ENCODE measurements at places on chromosomes 5 and 9. TPM values are rescaled to one million over a fixed set of nuclear protein-coding genes. Genes with fewer than 3 reads are reported as not detected.

DNA sequence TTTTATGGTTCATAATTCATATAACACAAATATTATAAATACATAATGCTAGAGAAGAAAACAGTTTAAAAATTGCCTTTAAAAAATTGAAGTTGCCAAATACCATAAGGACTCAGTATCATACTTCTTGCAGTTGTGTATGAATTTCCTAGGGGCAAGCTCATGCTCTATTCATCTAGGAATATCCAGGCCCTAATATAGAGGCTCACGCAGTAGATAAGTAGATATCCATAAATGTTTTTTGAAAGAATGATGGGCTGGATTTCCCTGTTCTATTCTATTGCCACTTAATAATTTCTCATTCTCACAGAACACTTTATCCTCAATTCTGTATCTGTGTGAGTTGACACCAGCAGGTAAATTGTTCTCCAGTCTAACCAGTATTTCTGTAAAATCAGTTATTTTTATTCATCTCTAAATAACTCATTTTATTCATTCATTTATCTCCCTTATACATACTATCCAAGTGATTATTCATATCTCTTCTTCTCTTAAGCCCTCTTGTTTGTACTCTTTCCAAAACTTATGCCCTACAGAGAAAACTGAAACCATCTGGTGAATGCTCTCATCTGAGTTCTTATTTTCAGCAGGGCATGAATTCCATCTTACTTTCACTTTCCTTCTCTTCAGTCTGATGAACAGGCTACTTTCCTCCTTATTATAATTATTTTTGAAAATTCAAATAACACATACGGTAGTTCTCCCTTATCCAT is 97.1 kb downstream of the SLC44A1 start:
- no peaks in the 10 kb centered on the region for H3K27me3 ChIP-seq
- no peaks in the 10 kb centered on the region for H3K4me1 ChIP-seq
- H3K27ac ChIP-seq = no peak overlapping the region
- H3K4me3 ChIP-seq = no peak overlapping the region

DNA sequence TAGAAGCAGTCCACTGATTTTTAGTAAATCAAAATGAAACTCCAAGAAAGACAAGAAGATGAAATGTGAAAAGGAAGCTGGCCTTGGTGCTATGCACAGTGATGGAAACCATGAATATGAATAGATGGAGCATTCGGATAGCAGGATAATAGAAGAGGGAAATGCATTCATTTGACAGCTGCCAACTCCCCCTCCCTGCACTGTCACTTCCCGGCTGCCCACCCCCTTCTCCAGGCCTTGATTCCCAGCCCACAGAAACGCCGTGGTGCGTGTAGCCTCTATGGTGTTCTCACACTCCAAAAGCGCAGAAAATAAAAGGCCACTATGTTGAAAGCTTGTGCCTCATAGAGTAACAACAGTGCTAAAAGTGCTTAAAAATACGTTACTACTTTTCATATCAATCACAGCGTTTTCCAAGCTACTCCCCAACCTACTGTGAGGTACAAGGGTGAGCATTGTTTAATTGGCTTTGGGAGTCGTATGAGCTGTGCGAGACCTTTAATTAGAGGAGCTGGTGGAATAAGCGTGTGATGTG is 26.1 kb upstream of the IFNK start:
- no peak for DNase-seq
- H3K4me3 ChIP-seq = no peak overlapping the region
- H3K36me3 ChIP-seq = no peaks in the 10 kb centered on the region
- no peak overlapping the region for H3K27ac ChIP-seq
- H3K27me3 ChIP-seq = no peaks in the 10 kb centered on the region
- H3K4me1 ChIP-seq = peaks cover 12% of the 10 kb centered on the region

Gene CDX1
- polyA plus RNA-seq = not detected

- no peak for DNase-seq
- H3K36me3 ChIP-seq = no peaks in the 10 kb centered on the region
- H3K4me3 ChIP-seq = no peak overlapping the region
- H3K4me1 ChIP-seq = peaks cover 22% of the 10 kb centered on the region
- no peak overlapping the region for H3K27ac ChIP-seq
Measured at GRCh38 chr9:134626571-134627416, 14.8 kb upstream of the COL5A1 start.

DNA sequence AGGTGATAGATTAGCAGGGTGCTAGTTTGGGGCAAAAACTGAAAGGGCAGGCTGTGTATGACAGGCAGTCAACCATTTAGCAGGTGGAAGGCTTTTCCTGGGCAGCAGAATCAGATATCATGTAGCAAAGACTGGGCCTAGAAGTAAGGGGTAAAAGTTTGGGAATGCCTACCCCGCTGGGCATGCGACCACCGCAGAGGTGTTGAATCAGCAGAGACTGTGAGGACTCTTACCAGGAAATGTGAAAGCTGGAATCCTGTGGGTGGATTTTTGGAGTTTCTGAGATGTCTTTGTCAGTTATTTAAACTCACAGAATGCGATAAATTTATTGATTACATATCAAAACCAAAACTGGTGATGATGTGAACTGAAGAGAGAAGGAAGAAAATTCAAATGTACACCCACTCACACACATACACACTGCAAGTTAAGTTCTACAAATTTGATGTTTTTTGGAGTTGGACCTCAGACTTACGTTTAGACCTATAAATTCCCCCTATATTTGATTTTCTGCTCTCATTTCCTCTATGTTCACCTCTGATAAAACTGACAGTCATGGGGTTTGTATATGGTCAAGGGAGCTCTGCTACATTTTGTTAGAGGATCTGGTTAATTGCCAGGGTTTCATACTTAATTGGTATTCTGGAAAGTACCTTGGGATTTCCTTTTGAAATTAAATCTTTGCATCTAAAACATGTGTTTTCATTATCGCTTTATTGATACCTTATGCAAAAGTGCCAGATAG is 333.6 kb downstream of the CSNK1G3 start:
- no peaks in the 10 kb centered on the region for H3K27me3 ChIP-seq
- H3K27ac ChIP-seq = no peak overlapping the region
- DNase-seq = no peak
- no peaks in the 10 kb centered on the region for H3K4me1 ChIP-seq
- no peak overlapping the region for H3K4me3 ChIP-seq

DNA sequence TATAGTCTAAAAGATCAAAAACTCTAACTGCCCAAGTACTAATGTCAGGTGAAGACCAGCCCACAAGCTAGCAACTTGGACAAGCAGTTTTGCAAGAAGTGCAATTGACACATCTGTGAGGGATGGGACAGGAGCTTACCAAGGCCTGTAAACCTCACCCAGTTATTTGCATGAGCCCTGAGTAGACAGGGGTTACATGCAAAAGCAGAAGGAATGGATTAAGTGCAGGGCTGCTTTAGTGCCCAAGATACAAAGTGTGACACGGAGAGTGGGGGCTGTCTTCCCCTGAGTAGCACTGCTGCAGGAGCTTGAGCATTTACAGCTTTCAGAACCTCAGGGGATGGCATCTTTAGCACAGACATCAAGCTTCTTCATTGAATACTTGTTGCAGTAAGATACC is 286.7 kb downstream of the ELAVL2 start:
- no peaks in the 10 kb centered on the region for H3K36me3 ChIP-seq
- H3K27me3 ChIP-seq = no peaks in the 10 kb centered on the region
- no peaks in the 10 kb centered on the region for H3K4me1 ChIP-seq
- no peak overlapping the region for H3K27ac ChIP-seq
- H3K4me3 ChIP-seq = no peak overlapping the region

DNA sequence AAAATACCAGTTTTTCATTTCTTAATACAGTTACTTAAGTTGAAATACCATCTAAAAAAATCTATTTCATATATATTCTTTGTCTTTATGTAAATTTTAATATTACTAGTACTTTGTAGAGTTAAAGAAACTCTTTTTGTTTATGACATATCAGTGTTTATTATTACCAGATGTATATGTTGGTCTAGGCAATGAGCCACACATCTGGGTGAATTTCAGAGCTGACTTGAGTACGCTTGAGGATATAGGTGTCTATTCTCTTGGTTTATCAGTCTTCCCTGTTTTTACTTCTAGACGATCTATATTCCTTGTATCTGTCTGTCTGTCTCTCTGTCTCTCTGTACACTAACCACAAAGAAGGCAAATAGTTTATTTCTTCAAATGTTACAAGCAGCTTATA is 2.9 kb downstream of the SMAD5 start:
- H3K27me3 ChIP-seq = no peaks in the 10 kb centered on the region
- H3K36me3 ChIP-seq = no peaks in the 10 kb centered on the region
- no peak for DNase-seq
- H3K4me1 ChIP-seq = peaks cover 15% of the 10 kb centered on the region

Gene PRR7
- polyA plus RNA-seq = 6.6 TPM

Gene KIF4B
- polyA plus RNA-seq = not detected

- DNase-seq = no peak
- no peak overlapping the region for H3K27ac ChIP-seq
- H3K27me3 ChIP-seq = no peaks in the 10 kb centered on the region
- peaks cover 5% of the 10 kb centered on the region for H3K4me1 ChIP-seq
- H3K36me3 ChIP-seq = no peaks in the 10 kb centered on the region
- no peak overlapping the region for H3K4me3 ChIP-seq
Measured at GRCh38 chr9:112853882-112854585, 36.6 kb downstream of the SLC46A2 start.

- H3K4me3 ChIP-seq = no peak overlapping the region
- H3K36me3 ChIP-seq = no peaks in the 10 kb centered on the region
- H3K4me1 ChIP-seq = peaks cover 17% of the 10 kb centered on the region
- H3K27ac ChIP-seq = no peak overlapping the region
- no peak for DNase-seq
Measured at GRCh38 chr5:76152700-76153099, 69.5 kb downstream of the SV2C start.

Gene EGFL7
- polyA plus RNA-seq = 1,605 TPM

GRCh38 chr9:1117439-1117838 is 67.3 kb downstream of the DMRT2 start:
- no peak overlapping the region for H3K4me3 ChIP-seq
- H3K36me3 ChIP-seq = no peaks in the 10 kb centered on the region
- no peak for DNase-seq
- no peaks in the 10 kb centered on the region for H3K4me1 ChIP-seq
- no peak overlapping the region for H3K27ac ChIP-seq

- no peaks in the 10 kb centered on the region for H3K4me1 ChIP-seq
- H3K36me3 ChIP-seq = no peaks in the 10 kb centered on the region
- H3K4me3 ChIP-seq = no peak overlapping the region
- H3K27me3 ChIP-seq = peaks cover 10% of the 10 kb centered on the region
- H3K27ac ChIP-seq = no peak overlapping the region
Measured at GRCh38 chr5:54721951-54722654, 204.5 kb downstream of the SNX18 start.

Gene NAIP
- 1.3 TPM for polyA plus RNA-seq

Gene C9
- 0.03 TPM for polyA plus RNA-seq

- no peak for DNase-seq
- H3K4me1 ChIP-seq = no peaks in the 10 kb centered on the region
- H3K36me3 ChIP-seq = no peaks in the 10 kb centered on the region
- peaks cover 2% of the 10 kb centered on the region for H3K27me3 ChIP-seq
- no peak overlapping the region for H3K27ac ChIP-seq
- no peak overlapping the region for H3K4me3 ChIP-seq
Measured at GRCh38 chr5:35835796-35836742, 20.6 kb upstream of the IL7R start.

All from endothelial cell of umbilical vein (primary cell).